SHP77 treated with DMSO at 0.1 percent for 48 hours (cell line): ENCODE measurements at places on chromosomes 11 and 22.

GRCh38 chr22:24423519-24424000 is 3.8 kb upstream of the ADORA2A start:
- no peak for DNase-seq

- no peak for DNase-seq
These were observed 34.9 kb downstream of the PRDM11 start for GRCh38 chr11:45181193-45181888.

DNA sequence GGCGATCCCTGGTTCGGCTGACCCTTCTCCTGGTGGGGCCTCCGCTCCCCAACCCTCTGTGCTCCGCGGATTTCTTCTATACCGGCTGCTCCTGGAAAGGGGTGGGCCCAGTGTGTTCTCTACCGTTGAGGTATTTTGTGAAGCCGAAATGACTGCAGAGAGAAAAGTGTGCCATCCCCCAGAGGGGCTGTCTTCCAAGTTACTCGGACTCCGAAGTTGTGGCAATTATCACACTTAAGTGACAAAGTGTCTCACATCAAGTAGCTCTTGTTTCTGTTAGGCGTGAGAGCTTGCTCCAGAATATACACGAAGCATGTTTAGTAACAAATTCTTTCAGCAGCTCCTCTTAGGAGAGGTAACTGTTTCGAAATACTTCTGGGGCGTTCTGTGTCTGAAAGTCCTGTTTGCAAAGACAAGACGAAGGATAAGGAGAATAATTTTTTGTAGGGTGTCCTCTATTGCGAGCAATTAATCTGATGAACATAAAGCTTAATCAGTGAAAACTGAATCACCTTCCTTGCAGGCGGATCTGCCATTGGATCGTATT is 434 bp downstream of the XPNPEP3 start:
- DNase-seq: no peak

DNA sequence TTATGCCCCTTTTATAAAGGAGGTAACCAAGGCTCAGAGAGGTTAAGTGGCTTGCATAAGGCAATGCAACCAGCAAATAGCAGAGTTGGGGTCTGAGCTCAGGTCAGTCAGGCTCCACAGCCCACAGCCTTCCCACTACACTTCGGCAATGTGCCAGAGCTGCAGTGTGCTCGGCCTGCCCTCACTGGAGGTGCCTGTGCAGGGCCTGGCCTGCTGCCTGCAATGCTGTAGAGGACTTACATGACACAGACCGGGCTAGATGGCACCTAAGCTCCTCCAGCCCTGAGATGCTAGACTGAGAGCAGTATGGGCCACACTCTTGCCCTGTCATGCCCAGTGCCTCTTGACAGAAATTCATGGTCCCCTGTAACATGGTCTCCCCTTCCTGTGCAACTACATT is 49.8 kb downstream of the SERPINH1 start:
- no peak for DNase-seq

DNA sequence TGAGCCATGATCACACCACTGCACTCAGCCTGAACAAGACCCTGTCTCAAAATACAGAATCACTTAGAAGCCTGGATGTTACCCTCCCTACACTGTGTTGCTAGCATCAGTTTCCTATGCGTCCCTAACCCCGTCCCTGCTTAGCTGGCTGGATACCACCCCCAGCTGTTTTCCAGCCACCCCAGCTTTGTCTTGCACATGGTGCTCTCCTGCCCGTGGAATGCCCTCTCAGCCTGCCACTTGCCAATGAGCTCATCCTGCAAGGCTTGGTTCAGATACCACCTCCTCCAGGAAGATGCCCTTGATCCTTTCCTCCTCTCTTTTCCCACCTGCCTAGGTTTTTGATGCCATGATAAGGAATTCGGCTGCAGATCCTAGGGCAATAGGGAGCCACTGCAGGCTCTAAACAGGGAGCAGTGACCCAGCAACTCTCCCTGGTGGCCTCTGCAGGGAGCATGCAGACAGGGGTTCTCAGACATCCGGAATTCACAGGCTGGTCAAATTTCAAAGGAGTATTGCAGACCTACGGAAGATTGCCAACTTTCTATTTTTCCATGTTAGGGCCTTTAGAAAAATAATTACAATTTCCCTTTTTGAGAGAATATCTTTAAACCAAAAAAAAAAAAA is 52.7 kb upstream of the WNT7B start:
- no peak for DNase-seq

GRCh38 chr11:26916805-26917204 is 77.1 kb upstream of the FIBIN start:
- no peak for DNase-seq

GRCh38 chr22:24810043-24810749 is 4.2 kb downstream of the SGSM1 start:
- DNase-seq: no peak

- DNase-seq: no peak
These were observed 908 bp downstream of the TRPM5 start for GRCh38 chr11:2443406-2443805.

DNA sequence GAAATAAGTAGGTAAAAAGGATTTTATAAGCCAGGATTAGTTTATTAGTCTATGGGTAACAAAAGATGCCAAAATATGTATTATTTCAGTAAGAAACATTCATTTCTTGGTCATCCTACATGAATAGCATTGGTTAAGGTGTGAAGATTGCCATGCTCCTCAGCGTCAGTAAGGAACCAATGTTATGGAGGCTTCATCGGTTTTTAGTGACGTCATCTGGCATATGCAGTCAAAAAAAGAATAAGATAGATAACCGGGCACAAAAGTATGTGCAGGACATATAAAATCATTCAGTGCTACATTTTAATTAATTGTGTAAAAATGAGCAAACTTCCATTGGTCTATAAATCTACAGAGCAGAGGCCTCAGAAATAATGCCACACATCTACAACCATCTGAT is 29.4 kb downstream of the TRIM5 start:
- no peak for DNase-seq

DNA sequence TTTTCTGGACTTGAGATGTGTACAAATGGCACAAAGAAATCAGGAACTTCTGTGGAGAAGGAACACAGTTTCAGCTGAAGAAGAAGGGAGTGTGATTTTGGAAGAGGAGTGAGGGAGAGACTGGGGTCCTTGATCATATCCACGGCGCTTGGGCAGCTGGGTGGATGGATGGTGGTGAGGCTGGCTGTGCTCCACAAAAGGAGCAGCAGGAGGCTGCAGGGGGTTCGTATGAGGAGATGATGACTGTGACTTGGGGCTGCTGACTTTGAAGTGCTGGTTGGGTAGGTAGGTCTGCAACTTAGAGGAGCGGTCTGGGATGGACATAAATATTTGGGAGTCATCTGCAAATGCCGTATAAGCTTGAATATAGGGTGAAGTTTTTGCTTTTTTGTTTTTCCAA is 1.3 kb upstream of the DCHS1 start:
- no peak for DNase-seq

DNA sequence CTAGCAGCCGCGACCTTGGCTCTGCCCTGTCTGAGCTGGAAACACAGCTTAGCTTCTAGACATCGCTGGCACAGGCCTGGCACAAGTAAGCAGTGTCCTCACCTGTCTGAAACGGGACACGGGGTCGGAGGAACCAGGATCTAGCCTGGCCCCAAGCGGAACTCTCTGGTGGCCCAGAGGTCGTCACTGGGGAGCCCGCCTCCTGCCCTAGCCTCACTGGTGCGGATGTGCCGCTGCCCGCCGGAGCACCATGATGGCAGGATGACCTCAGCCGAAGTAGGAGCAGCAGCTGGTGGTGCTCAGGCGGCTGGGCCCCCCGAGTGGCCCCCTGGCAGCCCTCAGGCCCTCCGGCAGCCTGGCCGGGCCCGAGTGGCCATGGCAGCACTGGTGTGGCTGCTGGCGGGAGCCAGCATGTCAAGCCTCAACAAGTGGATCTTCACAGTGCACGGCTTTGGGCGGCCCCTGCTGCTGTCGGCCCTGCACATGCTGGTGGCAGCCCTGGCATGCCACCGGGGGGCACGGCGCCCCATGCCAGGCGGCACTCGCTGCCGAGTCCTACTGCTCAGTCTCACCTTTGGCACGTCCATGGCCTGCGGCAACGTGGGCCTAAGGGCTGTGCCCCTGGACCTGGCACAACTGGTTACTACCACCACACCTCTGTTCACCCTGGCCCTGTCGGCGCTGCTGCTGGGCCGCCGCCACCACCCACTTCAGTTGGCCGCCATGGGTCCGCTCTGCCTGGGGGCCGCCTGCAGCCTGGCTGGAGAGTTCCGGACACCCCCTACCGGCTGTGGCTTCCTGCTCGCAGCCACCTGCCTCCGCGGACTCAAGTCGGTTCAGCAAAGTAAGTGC is 871 bp downstream of the SLC35E4 start:
- DNase-seq: no peak

DNA sequence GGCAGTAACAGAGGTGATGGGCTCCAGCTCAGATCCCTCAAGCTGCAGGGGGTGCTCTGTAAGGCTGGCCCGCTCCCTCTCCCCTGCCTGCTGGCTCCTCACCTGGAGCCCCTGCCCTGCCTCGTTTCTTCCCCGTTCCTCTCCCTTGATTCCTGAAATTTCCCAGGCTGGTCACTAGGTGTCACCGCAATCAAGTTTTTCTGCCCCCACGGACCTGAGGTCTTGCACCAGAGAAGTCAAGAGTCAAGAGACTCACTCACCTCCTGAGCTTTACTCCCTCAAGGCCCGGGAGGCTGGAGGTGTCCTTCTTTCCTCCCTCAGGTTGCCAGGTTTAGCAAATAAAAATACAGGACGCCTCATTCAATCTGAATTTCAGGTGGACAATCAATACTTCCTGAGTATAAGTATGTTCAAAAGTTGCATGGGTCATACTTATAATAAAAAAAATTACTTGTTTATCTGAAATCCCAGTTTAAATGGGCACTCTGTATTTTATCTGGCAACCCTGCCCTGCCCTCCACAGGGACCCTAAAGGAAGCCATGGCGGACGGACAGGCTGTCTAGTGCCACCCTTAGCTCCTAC is 69.2 kb downstream of the SCUBE1 start:
- peak; percentile 51 for DNase-seq

DNA sequence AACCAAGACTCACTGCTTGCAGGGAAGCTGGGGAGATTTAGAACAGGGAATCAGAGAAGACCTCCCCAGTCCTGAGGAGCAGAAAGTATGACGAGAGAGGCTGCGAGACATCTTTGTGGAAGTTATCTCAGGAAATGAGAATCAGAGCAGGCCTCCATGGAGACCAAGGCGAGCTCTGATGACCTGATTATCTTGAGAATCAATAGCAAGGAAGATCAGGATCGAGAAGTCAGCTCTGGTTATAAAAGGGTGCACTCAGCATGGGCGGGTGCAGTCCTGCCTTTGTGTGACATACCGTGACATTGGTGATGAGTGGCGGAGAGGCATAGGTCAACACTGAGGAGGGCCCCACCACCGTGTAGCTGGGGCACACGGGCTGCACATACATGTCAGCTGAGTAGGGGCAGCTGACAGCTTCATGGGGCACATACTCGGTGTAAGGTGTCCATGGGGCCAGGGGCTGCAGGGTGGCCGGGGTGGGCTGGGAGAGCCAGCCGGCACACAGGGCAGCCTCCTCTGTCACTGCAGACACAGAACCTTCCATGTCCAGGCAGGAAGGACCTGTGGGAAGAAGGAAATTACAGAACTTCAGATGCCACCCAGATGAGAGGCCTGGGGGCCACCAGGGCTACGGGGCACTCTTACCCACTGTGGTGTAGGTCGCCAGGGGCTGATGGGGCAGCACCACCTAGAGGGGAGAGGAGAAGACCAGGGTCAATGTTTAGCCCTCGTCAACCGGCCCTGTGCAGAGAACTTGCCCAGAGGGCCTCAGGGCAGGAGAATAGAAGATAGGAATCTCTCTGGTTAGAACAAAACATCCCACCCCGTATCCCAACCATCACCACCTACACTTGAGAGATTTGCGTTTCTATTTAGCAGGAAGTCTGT is 21.7 kb downstream of the POU2AF1 start:
- DNase-seq: no peak

- DNase-seq: no peak
These were observed 2.6 kb upstream of the CARD18 start for GRCh38 chr11:105142167-105142566.

DNA sequence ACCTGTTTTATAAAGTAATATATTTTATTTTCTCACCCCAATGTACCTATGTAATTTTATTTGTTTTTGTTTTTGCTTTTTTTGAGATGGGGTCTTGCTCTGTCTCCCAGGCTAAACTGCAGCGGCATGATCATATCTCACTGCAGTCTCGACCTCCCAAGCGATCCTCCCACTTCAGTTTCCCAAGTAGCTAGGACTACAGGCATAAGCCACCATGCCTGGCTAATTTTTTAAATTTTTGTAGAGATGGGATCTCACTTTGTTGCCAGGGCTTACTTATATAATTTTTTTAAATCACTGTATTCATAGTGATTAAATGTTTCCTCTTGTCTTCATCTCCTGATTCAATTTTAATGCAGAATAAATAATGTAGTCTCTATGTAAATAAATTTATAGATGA is 13.2 kb upstream of the DNAJB7 start:
- DNase-seq: no peak

- no peak for DNase-seq
These were observed 1.0 kb downstream of the HOATZ start for GRCh38 chr11:111515591-111515990.

GRCh38 chr11:39780131-39780530 is 1679.3 kb downstream of the LRRC4C start:
- no peak for DNase-seq

DNA sequence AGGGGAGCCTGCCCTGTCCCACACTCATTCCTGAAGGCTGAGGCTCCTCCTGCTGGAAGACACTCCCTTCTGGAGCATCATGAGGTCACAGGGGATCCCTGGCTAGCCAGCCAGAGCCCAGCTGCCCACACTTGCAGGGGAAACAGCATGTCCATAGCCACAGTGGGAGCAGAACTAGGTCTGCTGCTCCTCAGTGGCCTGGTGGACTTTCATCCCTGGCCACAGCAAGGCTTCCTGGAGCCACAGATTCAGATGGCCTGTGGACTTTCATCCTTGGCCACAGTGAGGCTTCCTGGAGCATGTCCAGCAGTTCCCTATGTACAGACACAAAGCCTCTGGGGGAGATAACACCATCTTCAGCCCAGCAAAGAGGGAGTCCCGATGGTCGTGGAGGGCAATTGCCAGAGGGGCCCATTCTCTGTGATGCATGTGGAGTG is 5.9 kb upstream of the APOL6 start:
- no peak for DNase-seq
